ENCODE measurements at places on chromosomes 13 and 19.

DNA sequence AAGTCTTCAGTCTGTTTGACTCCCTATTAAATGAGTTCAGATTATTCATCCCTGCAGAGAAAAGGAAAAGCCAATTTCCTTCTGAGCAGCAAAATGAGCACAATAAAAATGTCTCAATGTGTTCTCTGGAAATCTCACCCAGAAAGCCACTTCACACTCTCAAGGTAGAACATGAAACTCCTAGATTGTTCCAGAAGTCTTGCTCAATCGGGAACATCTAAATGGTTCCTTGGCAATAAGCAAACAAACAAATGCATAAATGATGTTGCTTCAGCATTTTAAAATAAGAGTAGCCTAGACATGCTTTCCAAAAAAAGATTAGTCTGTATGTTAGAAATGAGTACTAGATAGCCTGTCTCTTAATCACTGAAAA is 59.7 kb upstream of the TNFRSF19 start:
- no peak for DNase-seq

GRCh38 chr19:32287086-32287485 is 58.3 kb upstream of the ZNF507 start:
- DNase-seq, result no peak

DNA sequence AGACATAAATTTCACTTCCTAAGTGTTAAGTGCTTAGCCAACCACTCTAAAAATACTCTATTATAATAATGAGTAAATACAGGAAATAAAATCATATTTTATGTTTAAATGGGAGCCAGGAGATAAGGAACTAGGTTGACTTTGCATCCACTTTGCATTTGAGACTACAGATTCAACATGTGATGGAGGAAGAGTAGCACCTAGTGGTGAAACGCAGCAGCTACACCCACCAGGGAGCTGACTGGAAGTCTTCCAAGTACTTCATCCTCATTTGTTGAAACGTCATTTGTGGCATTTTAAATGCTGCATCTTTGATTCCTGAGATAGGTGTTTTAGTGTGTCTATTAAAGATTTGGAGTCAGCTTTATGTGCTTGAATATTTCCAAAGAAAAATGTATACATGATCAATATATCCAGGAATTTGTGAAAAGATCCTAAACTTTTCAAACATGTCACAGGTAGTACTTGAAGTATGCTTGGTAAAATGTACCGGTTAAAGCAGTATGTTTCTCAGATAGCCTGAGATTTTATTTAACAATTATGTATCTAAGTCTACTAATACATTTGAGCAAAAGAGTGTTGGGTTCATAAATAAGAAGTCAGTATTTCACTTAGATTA is 17.4 kb upstream of the KCTD12 start:
- DNase-seq, result peak; percentile 40

GRCh38 chr13:30618186-30618929 is 638 bp downstream of the USPL1 start:
- DNase-seq, result no peak

- no peak for DNase-seq
Observed at GRCh38 chr13:76293346-76293745, 592.9 kb downstream of the KCTD12 start.

- DNase-seq, result no peak
Observed at GRCh38 chr19:45079063-45079910, at the start of gene GEMIN7. Gene GEMIN7, plus strand, starts transcription at chr19:45079260. Its CDS starts 10,855 bp downstream, at chr19:45090115.

GRCh38 chr13:94079876-94080275 is 399.6 kb downstream of the DCT start:
- no peak for DNase-seq

GRCh38 chr19:46861691-46862502 is 1.1 kb downstream of the ARHGAP35 start:
- no peak for DNase-seq

DNA sequence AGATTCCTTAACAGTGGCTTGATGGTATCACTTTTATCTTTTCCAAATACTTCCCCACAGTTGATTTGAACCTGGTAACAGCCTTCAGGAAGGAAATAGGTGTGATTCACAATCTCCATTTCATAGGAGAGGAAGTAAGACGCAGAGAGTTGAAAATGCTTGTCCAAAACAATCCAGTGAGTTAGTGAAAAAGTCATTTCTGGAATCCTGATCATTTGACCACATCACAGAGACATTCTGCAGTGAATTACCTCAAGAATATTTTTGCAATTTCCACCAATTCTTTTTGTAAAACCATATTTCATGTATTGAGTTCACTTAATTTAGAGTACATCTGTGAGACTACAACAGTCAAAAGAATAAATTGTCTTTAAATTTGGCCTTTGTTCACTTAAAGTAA is 292.8 kb downstream of the DCLK1 start:
- DNase-seq, result no peak

DNA sequence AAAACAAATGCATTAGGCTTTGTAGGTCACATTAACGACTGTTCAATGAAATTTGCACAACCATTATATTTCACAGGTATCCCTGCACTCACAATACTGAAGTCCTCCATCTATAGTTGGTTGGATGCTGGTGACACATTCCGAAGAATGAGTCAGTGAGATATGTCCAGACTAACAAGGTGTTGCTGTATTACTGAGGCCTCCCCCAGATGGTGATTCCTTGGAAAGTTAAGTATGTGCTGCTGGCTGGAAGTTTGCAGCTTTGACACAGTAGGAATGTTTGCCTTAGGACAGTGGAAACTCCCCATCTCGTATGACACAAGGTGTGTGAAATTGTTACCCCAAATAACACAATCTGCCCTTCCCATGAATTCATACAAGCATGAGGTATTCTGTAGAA is 46.6 kb downstream of the FGF14 start:
- DNase-seq, result no peak

- DNase-seq, result no peak
Observed at GRCh38 chr19:40398417-40399131, 8.6 kb upstream of the HIPK4 start.

GRCh38 chr19:38303517-38304351 is at the start of gene C19orf33:
Gene C19orf33, plus strand, starts transcription at chr19:38304251. Its CDS starts 11 bp downstream, at chr19:38304262.
- no peak for DNase-seq

DNA sequence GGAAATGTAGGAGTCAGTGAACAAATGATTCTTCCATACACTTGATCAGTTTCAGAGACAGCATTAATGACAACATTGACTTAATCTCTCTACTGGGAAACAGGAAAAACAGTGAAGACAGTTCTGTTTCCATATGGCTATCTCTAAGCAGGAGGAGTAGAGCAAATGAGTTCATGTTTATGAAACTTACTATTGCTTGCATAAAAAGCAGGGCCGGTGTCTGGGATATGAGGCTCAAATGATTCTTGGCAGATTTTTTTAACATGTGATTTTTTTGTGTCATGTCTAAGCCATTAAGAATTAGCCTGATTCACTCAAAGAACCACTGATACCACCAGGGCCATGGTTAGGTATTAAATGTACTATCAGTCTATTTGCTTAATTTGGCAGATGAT is 141.9 kb downstream of the SLC7A1 start:
- no peak for DNase-seq

GRCh38 chr19:920051-920864 is 3.1 kb downstream of the KISS1R start:
- DNase-seq, result no peak

DNA sequence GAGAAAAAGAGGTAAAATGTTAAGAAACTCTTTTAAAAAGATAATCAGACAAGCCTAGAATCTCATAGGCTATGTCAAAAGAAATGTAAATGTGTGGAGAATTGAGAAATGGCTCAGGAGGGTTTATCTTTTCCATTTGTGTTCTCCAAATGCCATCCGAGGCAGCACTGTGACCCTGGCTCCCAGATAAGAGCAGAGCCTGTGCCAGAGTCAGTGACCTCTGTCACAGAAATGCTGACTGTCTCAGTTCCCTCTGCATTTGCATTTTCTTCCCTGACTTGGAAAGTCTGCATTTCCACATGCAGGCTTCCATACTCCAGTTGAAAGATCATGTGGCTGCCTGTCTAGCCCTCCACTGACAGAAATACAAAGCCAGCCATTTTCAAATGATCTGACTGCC is 42.0 kb downstream of the SERTM1 start:
- no peak for DNase-seq

DNA sequence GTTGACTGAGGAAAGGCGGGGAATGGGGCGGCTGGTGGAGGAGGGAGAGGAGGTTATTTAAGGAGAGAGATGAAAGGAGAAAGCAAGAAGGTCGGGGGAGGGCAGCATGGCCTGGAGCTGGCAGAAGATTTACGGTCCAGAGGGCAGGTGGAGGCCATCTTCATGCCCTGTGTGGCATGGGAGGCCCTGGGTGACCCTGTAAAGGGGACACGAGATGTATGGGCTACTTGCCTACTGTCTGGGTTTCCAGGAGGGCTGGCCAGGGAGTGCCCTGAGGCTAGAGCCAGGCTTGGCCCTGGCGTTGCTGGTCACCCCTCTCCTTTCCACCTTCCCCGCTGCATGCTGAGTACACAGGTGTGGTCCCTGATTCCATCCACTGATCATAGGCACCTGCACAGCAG is 6.1 kb downstream of the WTIP start:
- DNase-seq, result no peak

Data from SIG-M5 (cell line).